GM23248 (cell line): ENCODE measurements at places on chromosomes 7 and 10. TPM values are rescaled to one million over a fixed set of nuclear protein-coding genes. Genes with fewer than 3 reads are reported as not detected.

DNA sequence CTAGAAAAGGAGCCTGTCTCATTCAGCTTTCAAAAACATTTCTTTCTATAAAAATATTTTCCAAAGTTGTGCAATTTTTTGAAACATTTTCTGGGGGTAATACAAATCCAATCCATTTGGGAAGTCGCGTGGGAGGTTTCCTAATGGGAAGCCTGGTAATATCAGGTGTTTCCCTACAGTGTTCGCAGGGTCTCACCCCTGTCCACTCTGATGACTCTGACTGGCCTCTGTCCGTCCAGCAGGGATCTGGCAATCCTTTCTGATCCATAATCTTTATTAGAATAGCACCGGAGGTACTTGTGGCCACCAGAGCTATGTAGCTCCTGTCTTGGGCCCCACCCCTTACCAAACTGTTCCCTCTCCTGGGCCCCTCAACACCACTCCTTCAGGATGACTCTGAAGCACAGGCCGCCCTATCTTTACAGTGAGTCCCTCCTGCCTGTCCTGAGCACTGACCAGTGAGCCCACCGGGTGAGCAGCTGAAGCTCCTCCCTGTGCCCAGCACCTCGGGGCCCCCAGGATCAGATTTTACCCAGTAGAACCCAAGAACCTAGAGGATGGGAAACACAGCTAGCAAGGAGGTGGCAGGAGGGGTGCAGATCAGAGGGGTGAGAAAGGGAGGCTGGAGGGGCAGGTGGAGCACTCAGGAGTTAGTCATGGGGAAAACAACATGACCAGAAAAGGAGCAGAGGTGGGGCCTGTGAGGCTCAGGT is 84.8 kb downstream of the PTPRE start:
- peaks cover 28% of the 10 kb centered on the region for H3K4me1 ChIP-seq
- no peaks in the 10 kb centered on the region for H3K36me3 ChIP-seq
- no peaks in the 10 kb centered on the region for H3K27me3 ChIP-seq
- peak; percentile 34 for DNase-seq

- H3K27me3 ChIP-seq = no peaks in the 10 kb centered on the region
- no peak overlapping the region for H3K27ac ChIP-seq
- H3K36me3 ChIP-seq = no peaks in the 10 kb centered on the region
- H3K4me3 ChIP-seq = no peak overlapping the region
- DNase-seq = no peak
These were observed 1.1 kb downstream of the STRA8 start for GRCh38 chr7:135234727-135235126.

DNA sequence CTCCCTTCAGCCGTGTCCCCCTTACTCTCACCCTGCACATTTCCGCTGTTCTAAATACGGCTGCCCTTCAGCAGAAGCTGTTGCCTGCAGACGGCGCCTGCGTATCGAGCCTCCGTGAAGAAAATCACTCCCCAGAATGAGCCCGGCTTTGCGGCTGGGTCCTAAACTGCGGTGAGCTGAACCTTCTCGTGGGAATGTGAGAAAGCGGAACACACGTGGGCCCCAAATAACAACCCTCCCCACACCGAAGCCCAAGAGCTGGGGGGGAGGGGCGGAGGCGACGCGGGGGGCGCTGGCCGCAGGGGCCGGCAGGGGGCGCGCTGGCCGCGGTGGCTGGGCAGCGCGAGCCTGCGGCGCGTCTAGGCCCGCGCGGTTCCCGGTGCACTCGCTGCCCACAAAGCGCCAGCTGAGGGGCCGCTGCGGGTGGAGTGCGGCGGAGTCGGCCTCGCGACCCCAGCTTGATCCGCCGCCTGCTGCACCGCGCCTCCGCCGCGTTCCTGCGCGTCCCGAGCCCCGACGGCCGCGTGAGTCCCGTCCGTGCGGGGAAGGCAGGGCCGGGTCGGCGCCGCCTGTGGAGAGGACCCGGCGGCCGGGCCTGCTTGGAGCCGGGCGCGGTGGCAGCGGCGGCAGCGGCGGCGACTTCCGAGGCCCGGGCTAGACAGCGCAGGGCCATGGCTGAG is at the start of gene ZNF398:
TSS of gene ZNF398 (plus strand) at position 382 of the 680 bp plus-strand sequence. CDS start at position 672, 290 bp downstream.
- 0 out of 2 replicates have a peak, but pooled peaks cover 3% of the 10 kb centered on the region for H3K4me1 ChIP-seq
- no peaks in the 10 kb centered on the region for H3K36me3 ChIP-seq
- peak; percentile 91 for DNase-seq

DNA sequence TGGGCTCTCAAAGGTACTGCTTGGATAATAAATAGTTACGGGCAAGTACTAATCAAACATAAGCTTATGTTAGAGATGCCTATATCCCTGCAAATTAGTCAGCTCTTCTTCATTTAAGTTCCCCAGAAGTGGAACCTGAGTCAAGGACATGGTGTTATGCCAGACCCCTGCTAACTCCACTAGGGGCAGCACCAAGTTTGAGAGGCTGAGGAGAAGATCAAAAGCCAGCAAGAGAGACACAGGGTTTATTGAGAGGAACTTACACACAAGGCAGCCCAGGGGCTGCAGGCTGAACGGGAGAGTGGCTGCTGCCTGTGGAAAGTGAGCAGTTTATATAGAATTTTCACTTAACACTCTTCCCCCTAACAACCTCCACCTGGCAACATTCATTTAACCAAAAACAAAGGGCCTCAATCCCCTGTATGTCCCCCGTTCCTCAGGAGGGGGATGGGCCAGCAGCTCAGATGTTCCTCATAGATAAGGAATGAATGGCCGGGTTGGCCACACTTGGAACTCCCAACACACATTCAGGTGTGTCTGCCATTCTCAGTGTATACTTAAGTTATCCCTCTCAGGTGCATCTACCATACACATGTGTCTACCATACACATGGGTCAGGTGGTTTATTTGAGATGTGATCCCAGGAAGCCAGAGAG is 62.6 kb upstream of the GHITM start:
- H3K4me1 ChIP-seq = peaks cover 19% of the 10 kb centered on the region
- peak overlapping the region; percentile 34 for H3K27ac ChIP-seq
- H3K27me3 ChIP-seq = no peaks in the 10 kb centered on the region

DNA sequence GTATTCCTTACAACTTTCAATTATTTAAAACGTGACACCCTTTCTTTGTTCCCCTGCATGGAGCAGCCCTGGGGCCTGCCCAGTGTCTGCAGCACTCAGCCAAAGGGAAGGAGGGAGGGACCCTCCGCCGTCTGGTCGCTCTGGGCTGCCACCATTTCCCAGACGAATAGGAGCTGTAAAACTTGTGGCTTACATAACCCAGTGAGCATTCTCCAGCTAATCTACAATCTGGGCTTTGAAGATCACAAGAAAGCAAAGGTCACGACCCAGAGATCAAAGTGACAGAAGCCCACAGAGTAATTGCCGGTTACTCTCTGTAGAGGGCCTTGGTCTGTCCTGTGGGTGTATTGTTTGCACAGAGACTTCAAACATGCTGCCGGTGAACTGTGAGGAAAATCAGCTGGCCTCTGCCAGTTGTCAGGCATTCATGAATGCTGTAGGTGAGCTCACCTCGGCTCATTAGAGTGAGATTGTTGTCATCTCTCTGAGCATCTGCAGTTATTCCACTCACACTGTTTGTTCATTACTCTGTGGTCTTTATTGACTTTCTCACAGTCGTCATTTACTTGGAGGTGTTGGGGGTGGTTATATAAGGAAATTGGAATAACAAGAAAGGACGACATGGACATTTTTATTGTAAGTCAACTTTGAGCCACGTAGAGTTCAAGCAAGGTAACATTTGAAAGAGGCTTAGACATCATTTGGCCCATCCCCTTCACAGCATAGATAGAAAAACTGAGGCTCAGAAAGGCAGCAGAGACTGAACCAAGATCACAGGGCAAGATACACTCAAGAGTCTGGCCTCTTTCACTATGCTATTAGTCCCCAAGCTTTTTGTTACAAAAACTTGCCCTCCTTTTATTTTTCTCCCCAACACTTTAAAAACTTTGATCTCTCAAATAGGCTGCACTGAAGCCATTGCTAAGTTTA is 619.8 kb downstream of the LRMDA start:
- DNase-seq = no peak
- no peaks in the 10 kb centered on the region for H3K36me3 ChIP-seq
- H3K27me3 ChIP-seq = peaks cover 6% of the 10 kb centered on the region; the same call in 1 of the 2 replicates
- H3K4me3 ChIP-seq = no peak overlapping the region
- H3K4me1 ChIP-seq = no peaks in the 10 kb centered on the region

GRCh38 chr10:125151170-125151552 is 9.2 kb downstream of the CTBP2 start:
- no peak overlapping the region for H3K27ac ChIP-seq
- no peaks in the 10 kb centered on the region; the same call in 1 of the 2 replicates for H3K36me3 ChIP-seq

Gene SH3PXD2A
- 31.4 and 34.0 TPM in 2 replicates for polyA plus RNA-seq

Gene AUTS2
- 2.5 and 4.4 TPM in 2 replicates for polyA plus RNA-seq

Gene SLC18A3
- polyA plus RNA-seq = not detected in 2 replicates
